ENCODE measurements at places on chromosomes 6 and 20. TPM values are rescaled to one million over a fixed set of nuclear protein-coding genes. Genes with fewer than 3 reads are reported as not detected.

GRCh38 chr6:22318404-22318803, 21.6 kb upstream of the PRL start:
- no peak for DNase-seq

TENT5A gene
- 6.6 TPM for total RNA-seq

- DNase-seq = no peak
These were observed 42.8 kb downstream of the RPF2 start for GRCh38 chr6:111024681-111025080.

GRCh38 chr6:2111162-2111677, 134.2 kb downstream of the GMDS start:
- no peak for DNase-seq

PFDN4 gene
- total RNA-seq = 15.2 TPM

GRCh38 chr20:41004531-41005360, 23.9 kb upstream of the TOP1 start:
- DNase-seq = no peak

DNA sequence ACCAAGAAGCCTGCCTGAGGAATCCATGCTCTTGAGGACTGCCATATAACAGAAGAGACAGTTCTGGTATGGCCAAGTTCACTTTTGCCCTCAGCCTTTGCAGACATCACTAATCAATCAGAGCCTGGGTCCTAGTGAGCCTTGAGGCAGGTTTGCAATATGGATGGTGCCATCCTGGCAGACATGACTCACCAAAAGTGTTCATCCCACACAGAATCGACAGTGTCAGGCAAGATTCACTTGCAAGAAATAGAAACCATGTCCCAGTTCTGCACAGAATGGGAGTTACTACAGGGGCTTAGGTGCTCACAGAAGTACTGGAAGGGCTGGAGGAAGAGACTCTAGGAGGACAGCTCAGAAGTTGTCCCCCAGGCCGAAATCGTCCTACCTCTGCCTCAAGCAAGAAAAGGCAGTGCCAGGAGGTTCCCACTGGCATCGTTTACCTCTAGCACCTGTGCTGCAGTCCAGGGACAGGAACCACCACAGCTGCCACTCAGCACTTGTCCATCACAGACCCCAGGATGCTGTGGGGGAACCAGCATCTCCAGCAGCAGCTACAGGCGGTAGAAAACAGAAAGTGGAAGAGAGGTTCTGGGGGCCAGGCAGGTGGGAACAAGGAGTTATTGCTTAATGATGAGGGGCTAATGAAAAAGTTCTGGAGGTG, 42.6 kb upstream of the PHACTR3 start:
- no peak for DNase-seq

DNA sequence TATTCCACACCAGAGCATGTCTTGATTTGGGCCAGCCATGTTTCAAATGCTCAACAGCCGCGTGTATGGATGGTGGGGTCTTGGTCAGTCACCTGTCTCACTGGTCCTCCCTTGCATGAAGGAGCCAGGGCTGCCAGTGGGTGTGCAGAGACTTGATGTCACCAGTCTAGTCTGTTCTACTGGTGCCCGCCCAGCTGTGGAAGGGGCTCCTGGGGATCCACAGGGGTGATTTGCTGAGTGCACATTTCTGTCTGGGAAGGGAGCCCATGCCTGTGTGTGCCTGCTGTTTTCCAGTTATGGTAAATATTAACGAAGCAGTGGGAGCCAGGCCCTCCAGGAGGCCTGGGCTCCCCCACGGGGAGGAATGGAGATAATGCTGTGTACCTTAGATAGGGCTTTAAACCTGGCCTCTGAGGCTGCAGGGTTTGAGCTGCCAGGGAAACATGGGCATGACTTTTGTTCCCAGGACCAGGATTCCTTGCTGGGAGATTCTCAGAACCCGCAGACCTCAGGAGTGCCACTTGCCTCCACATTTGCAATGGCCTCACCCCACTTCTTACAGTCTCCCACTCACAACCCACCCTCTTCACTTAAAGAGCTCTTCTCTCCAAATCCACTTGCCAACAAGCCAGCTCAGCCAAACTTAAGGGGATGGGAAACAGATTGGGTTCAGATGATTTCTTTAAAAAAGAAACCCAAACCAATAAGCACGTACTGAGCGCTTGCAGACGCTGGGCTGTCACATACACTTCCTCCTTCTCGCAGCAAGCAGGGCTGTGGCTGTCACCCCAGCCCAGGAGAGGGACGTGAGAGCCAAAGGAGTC, 54.1 kb downstream of the VEGFA start:
- DNase-seq = no peak
